ENCODE measurements at places on chromosomes 1 and 21. TPM values are rescaled to one million over a fixed set of nuclear protein-coding genes. Genes with fewer than 3 reads are reported as not detected.

FNDC5 gene
- 0.38 TPM for total RNA-seq

SV2A gene
- total RNA-seq = 0.20 TPM

OR2L8 gene
- not detected for total RNA-seq

USP1 gene
- total RNA-seq = 59.4 TPM

ARHGEF16 gene
- total RNA-seq = 1.2 TPM

PLCH2 gene
- 0.16 TPM for total RNA-seq
